ENCODE measurements at places on chromosomes 1 and 21.
A peak's percentile ranks its signal among the peaks of the same experiment; 100 is the strongest.

DNA sequence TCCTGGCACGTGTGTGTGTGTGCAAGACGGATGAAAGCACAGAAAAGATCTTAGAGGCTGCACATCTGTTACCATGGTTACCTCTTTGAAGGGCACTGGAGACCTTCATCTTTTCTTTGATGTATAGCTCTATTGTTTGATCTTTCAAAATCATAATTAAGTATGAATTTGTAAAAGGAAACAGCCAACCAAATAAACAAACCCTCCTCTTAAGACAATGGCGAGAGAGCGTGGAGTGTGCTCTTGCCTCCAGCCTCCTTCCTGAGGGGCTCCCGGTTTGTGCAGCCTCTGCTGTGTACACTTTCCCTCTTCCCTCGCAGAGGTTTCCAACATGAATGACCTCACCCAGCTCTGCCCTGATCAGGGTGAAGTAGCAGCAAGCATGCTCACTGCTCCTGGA lies 27.9 kb downstream of the CACNA1S start:
- DNase-seq = no peak

- no peak for DNase-seq
Observed at GRCh38 chr21:18164933-18165332, 79.7 kb upstream of the CHODL start.

DNA sequence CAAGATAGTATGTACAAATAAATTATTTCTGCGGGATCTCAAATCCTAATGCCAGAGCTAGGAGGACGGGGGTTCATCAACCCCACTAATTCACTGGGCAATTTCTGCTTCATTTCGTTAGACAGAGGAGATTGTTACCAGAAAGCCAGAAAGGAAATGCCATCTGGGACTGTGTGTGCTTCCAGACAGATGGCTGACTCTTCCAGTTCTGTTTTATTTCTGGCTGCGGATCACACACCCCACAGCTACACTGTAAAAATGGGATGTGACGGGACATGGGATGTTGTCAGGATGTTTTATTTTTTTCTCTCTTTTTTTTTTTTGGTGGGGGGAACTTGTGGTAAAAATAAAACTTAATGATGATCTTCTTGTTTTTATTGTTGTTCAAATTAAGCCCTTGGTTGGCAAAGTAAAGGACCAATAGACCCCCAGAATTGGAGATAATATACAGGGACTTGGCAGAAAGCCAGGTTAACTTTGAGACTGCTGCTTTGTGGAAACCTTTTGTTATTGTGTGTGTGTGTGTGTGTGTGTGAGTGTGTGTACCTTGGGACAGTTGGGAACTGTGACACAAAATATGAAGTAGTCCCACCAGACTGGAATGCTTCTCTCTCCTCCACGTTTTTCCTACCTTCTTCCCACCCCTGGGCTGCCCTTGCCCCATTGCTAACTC lies 114.5 kb downstream of the NUF2 start:
- DNase-seq = no peak

- DNase-seq = no peak
Observed at GRCh38 chr1:247548092-247548491, 842 bp upstream of the GCSAML start.

- DNase-seq = no peak
Observed at GRCh38 chr1:72283022-72283306, 625 bp upstream of the NEGR1 start.

DNA sequence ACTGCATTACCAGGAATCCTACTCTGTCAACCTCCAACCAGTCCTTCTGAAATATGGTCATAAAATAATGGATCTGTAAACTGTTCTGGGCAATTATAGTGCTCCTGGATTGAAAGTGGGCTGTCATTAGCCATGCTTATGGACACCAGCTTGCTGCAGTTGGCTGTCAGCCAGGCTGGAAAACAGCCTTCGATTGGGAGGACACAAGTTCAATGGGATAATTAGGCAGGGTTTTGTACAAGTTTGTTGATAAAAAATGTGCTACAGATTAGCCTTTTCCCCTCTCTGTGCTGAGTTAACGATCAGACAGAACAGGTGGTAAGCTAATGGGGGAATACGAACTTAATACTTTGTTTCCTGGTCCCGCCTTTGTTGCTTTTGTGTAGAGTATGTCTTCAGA lies 413.9 kb downstream of the DUSP10 start:
- no peak for DNase-seq

GRCh38 chr1:93907718-93908117 lies 1.5 kb downstream of the GCLM start:
- no peak for DNase-seq

DNA sequence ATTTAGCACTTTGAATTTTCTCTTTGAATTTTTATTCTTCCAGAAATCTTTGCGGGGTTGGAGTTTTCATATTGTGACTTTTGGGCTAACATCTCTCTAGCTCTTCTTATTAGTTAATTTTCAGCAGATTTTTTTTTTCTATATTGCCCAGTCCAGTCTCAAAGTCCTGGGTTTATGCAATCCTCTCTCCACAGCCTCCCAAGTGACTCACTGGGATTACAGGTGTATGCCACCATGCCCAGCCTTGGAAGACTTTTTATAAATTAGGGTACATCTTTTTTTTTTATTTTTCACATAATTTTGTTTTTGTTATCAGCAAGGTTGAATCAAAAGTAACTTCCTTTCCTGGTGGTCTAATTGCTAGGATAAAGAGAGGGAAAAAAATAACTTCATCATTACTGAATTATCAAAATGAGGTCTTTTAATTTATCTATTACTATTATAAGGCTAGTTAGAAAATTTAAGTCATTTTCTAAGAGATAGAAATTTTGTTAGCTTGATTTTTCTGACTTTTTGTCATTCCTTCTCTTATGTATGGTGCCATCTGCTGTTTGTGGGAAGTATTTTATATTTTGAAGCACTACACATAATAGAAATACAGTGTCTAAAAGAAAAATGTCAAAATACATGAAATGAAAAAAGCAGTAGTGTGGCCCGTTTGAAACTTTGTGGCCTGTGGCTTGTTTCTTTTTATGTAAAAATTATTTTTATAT lies 273.4 kb upstream of the CACYBP start:
- no peak for DNase-seq

DNA sequence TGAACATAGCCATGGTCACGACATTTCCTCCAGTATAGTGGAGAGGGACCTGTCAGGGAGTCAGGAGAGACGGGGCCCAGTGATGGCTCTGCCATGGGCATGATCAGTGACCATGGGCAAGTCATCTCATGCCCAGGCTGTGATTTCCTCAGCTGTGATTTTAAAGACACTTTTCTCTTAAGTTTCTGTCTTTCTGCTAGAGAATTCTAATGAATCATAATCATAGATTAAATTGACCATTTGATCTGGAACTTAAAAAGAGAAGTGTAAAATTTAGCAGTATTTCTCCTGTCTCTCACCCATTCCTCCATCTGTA lies 112.7 kb downstream of the USP25 start:
- no peak for DNase-seq

- DNase-seq = peak; percentile 91
Observed at GRCh38 chr1:161069731-161070270, at the start of gene ARHGAP30. ARHGAP30 (minus strand) TSS chr1:161069891; CDS start chr1:161069624, 267 bp downstream.

DNA sequence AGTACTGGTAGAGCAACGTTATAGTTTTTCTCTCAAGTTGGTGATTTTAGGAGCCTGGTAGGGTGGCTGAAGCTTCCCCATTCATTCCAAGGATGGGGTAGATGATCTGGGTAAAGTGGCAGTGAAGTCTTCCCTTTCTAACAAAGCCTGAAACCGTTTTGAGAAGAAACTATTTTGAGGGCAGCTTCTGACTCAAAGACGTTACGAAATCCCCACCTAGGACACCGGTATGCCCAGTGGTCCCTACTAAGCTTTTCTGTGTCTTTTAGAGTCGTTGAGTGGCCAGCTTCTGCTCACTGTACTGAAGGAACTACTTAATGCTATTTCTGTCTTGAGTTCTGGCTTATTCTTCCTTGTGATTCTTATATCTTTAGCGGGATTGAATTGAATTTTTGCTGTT lies 1.4 kb downstream of the WDTC1 start:
- DNase-seq = no peak

DNA sequence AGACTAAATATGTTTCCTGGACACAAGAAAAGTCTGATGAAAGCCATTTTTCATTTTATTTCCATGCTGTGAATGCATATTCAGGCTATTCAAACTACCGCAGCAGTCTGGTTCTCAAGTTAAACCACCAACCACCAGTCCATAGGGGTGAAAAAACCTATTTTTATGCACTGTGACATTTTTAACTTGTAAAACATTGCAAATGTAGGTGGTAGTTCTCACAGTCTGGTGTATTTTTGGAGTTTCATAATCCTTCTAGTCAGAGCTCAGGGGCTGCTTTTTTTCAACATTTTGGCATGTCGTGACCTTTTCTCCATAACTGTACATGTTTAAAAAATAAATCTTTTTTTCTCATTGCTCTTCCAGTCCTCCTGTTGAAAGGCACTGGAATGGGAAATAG lies 907.6 kb upstream of the ADGRL2 start:
- no peak for DNase-seq

DNA sequence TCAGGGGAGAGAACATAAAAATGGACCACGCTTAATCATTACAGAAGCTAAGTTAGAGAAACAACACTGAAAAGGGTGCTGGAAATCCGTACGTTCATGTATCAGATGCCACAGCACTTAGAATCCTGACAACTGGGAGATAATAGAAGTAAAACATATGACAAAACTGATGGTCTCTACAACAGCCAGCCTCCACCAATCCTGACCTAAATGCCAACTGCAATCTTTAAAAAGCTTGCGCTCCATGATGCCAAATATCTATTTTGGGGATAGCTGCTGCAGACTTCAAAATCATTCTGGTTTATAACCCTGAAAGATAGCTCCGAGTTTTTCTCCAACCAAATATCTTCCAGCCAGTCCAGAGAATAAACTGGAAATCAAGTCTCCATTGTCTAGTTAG lies 178.3 kb downstream of the RERE start:
- DNase-seq = no peak

GRCh38 chr1:202807451-202807925 lies 733 bp downstream of the KDM5B start:
- no peak for DNase-seq

GRCh38 chr1:56713112-56713511 lies 68.0 kb downstream of the PRKAA2 start:
- DNase-seq = no peak

- DNase-seq = no peak
Observed at GRCh38 chr1:153058826-153059784, 1.8 kb upstream of the SPRR2A start.

GRCh38 chr1:19435851-19436455 lies 49.4 kb downstream of the CAPZB start:
- DNase-seq = no peak

DNA sequence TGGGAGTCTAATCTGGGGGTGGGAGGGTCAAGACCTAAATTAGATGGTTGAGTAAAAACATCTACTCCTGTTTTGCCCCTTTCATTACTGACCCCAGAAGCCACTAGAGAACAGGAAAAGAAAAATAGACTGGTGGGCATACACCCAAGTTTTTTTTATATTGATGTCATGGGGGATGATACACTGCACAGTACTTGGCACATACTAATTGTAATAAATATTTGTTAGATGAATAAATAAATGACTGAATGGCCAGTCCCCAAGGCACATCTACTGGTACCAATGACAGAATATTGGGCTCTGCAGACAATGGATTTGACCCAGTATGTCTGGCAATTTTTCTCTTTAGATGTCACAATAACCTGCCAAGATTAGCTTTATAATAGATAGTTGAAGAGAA lies 36.8 kb upstream of the PTBP2 start:
- DNase-seq = no peak

- peak; percentile 87 for DNase-seq
Observed at GRCh38 chr1:16012590-16013219, 5.1 kb downstream of the HSPB7 start.

DNA sequence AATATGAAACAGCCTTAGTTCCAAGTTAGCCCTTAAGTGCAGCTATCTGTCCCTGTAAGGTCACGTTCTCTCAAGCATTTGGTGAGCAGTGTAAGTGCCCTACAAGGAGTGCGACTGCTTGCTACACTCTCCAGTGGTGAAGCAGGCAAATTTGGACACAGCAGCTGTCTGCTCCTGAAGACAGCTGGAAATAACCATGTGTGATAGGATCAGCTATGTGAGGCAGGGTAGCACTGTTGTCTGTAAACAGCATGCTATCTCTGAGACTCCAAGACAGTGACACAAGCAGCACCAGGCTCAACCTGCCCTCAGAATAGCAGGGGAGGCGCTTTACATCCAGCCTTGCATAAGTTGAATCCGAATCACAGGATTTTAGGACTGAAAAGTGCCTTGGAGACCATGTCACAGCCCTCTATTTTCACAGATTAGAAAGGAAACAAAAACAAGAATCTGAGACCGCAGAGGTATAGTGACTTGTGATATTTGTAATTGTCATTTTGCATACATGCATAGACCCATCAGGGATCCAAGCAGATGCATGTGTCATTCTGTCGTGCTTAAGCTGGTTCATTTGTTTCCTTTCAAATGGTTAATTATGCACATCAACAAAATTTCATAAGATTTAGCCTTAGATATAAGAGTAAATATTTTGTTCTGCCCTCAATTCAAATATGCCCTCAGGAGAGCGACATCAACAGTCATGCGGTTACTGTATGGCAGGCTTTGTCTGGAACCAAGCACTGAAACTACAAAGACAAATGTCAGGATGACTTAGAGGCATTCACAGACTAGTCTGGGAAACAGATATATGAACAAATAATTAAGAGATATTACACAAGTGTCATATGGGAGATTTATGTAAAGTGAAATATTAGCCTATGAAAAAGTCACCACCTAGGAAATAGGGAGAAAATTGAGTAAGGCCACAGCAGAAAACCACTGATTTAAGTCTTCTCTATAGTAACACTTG lies 134.9 kb upstream of the NRIP1 start:
- no peak for DNase-seq

- no peak for DNase-seq
Observed at GRCh38 chr1:175839779-175840669, 96.6 kb upstream of the TNR start.

DNA sequence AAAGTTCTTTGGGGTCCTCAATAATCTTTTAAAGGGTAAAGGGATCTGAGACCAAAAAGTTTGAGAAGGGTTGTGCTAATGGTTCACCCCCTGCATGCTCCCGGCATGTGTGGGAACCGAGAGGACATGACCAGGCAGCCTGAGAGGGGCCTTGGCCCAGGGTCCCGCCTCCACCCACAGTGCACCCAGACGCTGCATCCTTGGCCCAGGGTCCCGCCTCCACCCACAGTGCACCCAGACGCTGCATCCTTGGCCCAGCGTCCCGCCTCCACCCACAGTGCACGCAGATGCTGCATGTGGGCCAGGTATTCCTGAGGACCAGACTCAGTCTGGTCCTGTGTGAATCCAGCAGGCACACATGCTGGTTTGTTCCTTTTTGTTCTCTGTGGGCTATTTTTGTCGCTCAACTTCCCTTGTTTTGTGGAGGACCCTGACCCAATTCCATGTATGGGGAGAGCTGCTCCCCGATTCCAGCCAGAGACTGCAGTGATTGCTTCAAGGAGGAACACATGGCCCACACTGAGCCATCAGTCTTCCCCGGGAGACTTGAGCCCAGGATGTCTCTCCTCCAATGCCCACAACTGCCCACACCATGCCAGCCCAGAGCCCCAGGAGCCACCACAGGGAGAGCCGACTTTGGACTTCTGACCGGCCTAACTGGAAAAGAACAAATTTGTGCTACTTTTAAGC lies 3.5 kb downstream of the NPHP4 start:
- DNase-seq = peak; percentile 41

Measured in cardiac septum (tissue), 1 donor.